ENCODE measurements at places on chromosomes 6 and 20. TPM values are rescaled to one million over a fixed set of nuclear protein-coding genes. Genes with fewer than 3 reads are reported as not detected.

The TAB2 gene
- total RNA-seq: 57.4 TPM

The PM20D2 gene
- 7.6 TPM for total RNA-seq

The HLA-DRA gene
- total RNA-seq: 4.1 TPM

The NFKBIL1 gene
- 11.2 TPM for total RNA-seq

The ZSCAN26 gene
- 8.2 TPM for total RNA-seq

The TUBB1 gene
- not detected for total RNA-seq

DNA sequence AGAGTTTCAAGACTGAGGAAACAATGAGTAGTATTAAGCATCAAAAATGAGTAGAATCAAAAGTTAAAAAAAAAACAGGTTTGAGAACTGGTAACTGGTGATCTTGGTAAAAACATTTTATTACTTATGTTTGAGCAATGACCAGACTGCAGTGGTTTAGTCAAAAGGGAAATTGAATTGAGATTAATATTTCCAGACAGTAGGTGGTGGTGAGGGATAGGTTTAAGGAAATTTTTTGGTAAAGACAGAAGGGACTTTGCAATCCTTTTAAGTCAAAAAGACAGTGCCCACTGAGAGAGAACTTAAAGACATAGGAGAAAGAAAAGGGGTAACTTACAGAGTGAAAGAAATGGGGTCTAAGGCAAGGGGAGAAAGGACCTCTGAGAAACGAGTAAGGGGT, 156.9 kb downstream of the ASCC3 start:
- H3K4me1 ChIP-seq: no peaks in the 10 kb centered on the region
- H3K27ac ChIP-seq: no peak overlapping the region
- no peaks in the 10 kb centered on the region for H3K27me3 ChIP-seq
- DNase-seq: no peak

DNA sequence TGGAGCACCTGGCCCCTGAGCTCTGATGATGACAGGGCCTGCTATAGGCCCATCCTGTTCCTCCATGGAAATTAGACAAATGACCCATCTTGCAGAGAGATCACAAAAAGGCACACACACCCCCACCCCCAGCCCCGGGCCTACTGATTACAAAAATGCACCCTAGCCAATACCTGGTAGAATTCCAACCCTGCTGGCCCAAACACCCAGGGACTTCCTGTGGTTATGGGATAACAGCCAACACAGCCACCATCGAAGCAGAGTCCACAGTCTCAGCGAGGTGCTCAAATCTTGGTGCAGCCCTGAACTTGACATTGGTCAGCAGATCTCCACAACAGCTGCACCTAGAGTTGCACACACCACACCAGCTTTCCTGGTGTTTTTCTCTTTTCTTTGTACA, 17.0 kb downstream of the NCR2 start:
- no peak overlapping the region for H3K27ac ChIP-seq
- H3K27me3 ChIP-seq: no peaks in the 10 kb centered on the region
- no peaks in the 10 kb centered on the region for H3K4me1 ChIP-seq
- DNase-seq: no peak
- H3K36me3 ChIP-seq: no peaks in the 10 kb centered on the region

- no peak for DNase-seq
- no peaks in the 10 kb centered on the region for H3K36me3 ChIP-seq
- H3K27me3 ChIP-seq: peaks cover 4% of the 10 kb centered on the region
- no peak overlapping the region for H3K27ac ChIP-seq
- peaks cover 9% of the 10 kb centered on the region for H3K4me1 ChIP-seq
Measured at GRCh38 chr20:63015662-63016361, 9.0 kb upstream of the BHLHE23 start.

DNA sequence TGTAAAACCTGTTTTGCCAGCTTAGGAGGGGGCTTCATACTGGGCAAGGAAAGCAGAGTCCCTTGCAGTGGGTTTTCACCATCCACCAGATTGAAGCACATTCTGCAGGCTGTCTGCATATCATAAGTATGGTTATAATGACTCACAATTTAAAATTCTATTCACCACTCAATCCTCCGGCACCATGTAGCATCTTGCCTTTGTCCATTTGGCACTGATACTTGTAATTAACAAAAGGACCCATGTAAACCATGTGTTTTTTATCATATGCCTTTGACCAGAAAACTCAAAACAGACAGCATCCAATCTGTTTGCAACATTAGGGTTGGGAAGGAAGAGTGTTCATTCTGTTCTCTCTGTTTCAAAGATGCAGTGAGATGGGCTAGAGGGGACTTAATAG, 3.0 kb downstream of the CD83 start:
- H3K27ac ChIP-seq: no peak overlapping the region
- no peaks in the 10 kb centered on the region for H3K36me3 ChIP-seq
- no peak for DNase-seq
- H3K4me1 ChIP-seq: no peaks in the 10 kb centered on the region

- H3K27me3 ChIP-seq: no peaks in the 10 kb centered on the region
- H3K36me3 ChIP-seq: no peaks in the 10 kb centered on the region
- no peaks in the 10 kb centered on the region for H3K4me1 ChIP-seq
- no peak for DNase-seq
- no peak overlapping the region for H3K27ac ChIP-seq
- no peak overlapping the region for H3K4me3 ChIP-seq
Measured at GRCh38 chr20:54188132-54188849, 14.5 kb upstream of the CYP24A1 start.

DNA sequence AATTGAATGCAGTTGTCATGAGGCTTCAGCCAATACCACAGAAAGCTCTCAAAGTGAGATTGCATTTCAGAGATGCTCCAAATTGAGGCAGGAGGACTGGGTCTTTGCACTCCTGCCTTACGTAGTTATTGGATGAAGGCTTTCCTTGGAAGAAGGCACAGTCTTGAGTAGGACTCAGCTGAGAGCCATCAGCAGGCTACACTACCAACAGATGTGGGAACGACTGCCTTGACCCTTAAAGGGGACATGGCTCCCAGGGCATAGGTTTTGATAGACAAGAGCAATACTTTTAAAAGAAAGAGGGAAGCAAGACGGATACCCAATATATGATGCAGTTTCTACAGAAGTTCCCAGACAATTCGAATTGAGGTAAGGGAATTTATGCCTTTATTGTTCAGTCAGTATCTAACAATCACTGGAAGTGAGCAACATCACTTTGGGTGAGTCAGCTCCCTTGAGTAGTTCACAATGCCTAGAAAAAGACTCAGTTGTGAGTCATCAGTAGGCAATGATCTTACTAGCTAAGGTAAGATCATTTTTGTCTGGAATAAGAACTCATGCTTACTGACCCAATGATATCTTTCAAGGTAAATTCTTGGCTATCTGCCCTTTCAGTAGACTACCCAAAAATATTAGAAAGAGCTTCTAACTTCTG, 390.8 kb downstream of the GJA1 start:
- no peak overlapping the region for H3K27ac ChIP-seq
- H3K27me3 ChIP-seq: no peaks in the 10 kb centered on the region
- H3K4me1 ChIP-seq: no peaks in the 10 kb centered on the region
- no peaks in the 10 kb centered on the region for H3K36me3 ChIP-seq
